ENCODE measurements at places on chromosomes 1 and 21.

DNA sequence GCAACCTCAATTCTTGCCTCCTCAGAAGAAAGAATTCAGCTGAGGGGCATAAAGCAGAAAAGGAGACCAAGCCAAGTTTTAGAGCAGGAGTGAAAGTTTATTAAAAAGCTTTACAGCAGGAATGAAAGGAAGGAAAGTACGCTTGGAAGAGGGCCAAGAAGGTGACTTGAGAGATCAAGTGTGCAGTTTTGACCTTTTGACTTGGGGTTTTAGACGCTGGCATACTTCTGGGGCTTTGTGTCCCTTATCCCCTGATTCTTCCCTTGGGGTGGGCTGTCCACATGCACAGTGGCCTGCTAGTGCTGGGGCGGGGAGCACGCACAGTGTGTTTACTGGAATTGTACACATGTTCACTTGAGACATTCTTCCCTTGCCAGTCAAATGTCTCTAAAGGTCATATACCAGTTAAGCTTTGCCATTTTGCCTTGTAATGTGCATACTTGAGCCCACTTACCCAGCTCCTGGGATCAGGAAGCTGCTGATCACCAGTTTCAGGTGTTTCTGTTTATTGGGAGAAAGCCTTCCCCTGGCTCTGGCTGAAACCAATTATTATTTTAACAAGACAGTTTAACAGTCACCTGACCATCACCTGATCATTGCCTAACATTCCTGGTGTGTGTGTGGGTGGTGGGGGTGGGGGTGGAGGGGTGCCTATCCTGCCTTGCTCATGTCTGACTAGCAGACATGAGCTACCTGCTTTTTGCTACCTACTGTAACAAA, 36.2 kb downstream of the UTP25 start:
- DNase-seq, result no peak

- peak; percentile 69 for DNase-seq
Measured at GRCh38 chr1:206864939-206865671, at the start of gene IL20. Gene IL20, plus strand, starts transcription at chr1:206865623. Its CDS starts 230 bp downstream, at chr1:206865853.

DNA sequence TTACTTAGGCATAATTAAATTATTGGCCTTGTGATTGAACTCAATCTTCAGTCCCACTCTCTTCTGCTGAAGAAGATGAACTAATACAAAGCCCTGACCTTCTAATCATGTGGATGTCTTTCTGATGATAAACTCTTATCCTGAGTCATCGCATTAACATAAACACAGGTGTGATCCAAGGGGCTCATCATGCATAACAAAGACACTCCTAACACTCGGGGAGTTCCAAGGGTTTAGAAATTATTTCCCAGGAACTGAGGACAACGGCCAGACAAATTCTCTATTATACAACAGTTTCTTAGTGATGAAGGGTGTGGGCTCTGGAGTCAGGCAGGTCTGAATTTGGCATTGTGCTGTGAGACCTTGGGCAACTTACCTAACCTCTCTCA, 18.0 kb downstream of the DUSP10 start:
- DNase-seq, result no peak

GRCh38 chr1:63946866-63947491, 173.2 kb downstream of the ROR1 start:
- DNase-seq, result peak; percentile 27

GRCh38 chr1:201294876-201295275, 11.6 kb downstream of the PKP1 start:
- DNase-seq, result no peak

DNA sequence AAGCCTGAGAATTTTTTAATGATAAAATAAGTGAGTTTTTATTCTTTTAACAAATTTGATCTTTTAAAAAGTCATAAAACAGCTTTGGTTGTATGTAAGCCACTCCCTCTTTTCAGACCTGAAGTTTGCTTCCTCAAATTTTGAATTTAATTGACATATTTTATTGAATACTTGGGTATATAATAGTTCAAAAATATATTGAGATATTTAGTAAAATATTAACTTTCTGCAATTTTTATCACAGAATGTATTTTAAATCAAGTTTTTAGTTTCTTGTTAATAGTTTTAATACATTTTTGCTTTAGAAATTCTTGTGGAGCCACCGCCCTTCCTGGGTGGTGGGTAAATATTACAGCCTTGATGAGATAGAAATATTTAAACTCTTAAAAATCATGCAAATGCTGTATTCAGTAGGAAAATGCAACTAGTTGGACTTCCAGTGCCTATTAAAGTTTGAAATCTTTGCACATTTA, 867 bp downstream of the PTPRC start:
- no peak for DNase-seq

DNA sequence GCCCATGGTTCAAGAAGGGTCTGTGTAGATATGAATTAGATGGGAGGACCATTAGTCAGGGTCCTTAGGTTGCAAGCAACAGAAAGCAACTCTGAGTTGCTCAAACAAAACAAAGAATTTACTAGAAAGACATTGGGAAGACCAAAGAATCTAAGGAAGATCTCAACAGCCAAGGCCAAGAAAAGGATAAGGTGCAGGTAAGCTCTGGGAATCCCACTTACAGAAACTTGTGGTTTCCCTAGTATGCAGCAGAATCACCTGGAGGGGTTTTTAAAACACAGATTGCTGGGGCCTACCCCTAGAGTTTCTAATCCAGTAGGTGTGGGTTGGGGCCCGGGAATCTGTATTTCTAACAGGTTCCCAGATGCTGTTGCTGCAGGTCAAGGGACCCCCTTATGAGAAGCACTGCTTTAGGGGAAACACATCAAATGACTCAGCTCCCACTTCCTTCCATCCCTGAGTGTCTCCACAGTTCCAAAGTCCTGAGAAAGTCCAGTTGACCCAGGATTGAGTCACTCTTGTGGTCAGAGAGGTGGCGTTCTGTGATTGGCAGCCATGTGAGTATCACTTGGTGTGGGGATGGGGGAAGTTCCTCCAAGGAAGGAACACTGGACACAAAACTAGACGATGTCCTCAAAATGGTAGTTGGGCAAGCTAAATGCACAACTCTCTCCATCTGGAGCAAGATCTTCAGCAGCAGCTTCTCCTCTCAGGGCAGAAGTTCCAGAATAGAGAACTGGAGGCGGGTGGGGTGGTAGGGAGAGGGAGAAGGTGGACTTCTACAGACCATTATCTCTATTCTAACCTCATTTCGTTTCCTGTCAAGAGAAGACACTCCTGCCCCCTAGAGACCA, 24.2 kb upstream of the EYA3 start:
- DNase-seq, result peak; percentile 27

All from fibroblast of skin of right quadriceps (primary cell).